ENCODE measurements at places on chromosomes 2 and 18.

DNA sequence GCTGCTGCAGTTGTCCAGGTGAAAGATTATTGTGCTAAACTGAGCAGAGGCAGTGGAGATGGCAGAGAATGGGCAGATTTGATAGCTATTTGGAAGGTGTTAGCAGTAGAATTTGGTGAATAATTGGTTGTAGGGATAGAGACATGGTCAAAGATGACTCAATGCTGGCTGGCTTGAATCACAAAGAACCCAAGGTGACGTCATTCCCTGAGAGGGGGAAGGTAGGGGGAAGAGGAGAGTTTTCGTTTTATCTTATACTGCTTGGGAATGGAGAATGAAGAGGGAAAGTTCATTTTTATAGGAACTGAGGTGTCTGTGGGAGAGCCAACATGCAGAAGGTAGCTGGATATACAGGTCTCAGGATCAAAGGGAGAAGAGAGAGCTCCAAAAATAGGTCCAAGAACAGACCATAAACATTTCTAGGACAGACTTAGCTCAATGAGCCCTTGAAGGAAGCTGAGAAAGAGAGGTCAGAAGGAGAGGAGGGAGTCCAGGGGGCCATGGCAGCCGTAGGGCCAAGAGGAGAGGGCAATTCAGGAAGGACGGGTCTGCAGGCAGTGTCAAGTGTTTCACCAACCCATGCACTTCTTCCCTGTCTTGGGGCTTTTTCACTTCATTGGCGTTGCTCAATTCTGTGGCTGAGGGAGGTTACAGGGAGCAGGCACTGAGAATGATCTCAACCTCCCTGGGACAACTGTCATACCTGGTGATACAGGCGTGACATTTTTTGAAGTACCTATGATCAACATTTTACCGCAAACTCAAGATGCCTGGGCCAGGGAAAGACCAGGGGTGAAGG is 281.3 kb downstream of the TDRD15 start:
- DNase-seq = no peak

DNA sequence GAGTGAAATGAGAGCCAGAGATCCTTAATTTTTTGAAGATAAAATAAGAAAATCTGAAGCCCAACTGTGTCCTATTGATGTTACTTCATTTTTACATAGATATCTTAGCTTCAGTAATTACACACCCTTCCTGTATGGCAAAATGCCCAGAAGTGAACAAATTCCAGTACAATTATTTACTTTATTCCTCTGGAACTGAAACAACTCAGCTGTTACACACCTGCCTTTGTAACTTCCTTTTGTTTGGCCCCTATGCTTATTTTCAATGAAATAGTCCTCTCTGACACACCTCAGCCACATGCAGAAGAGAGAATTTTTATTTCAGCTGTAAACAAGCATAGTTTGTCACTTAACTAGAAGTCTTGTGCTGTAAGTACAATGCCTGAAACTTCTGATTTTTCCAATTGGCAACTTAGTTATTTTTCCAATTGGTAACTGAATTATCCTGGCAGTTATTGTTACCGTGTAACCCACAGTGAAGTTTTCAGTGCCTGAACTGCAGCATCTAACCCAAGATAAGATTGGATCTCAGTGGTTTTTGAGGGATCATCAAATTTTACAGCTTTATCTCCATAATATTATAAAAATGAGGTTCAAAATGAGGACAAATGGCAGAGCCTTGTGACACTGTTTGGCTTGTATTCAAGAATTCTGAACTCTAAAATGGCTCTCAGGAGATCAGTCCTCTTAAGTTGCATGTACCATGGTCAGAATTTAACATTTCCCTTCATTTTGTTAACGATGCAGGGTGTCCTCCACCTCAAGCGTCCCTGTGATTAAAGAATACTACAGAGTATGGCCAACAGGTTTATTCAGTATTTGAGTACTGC is 82.6 kb downstream of the PKP4 start:
- DNase-seq = no peak

GRCh38 chr2:154961676-154962075 is 263.2 kb downstream of the KCNJ3 start:
- no peak for DNase-seq

GRCh38 chr2:189109921-189110397 is 69.6 kb downstream of the COL5A2 start:
- no peak for DNase-seq

- DNase-seq = no peak
Observed at GRCh38 chr2:176081376-176081836, 2.4 kb downstream of the EVX2 start.

- no peak for DNase-seq
Observed at GRCh38 chr18:49352321-49352720, 108.1 kb downstream of the DYM start.

GRCh38 chr2:152036611-152037469 is 62.0 kb downstream of the CACNB4 start:
- DNase-seq = peak; percentile 26

GRCh38 chr2:233463586-233463985 is 103.0 kb downstream of the USP40 start:
- DNase-seq = no peak

GRCh38 chr2:186330050-186330449 is 156.0 kb upstream of the ZC3H15 start:
- no peak for DNase-seq

GRCh38 chr2:146785101-146785500 is 1059.7 kb upstream of the ACVR2A start:
- DNase-seq = no peak

DNA sequence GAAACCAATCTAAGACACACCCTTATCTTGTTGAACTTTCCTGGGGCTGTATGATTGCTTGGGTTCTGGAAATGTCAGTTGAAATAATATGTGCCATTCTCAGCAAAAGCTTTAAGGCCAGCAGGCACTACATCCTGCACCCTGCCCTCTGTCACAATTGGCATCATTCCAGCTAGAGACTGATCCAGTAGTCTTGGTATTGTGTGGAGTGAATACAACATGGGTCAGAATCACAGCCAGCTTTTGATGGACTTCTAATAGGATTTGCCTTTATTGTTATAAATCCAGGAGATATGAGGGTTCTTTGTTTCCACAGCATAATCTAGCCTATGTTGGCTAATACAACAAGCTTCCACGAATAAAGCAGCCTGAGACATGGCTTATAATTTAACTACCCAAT is 617.0 kb upstream of the CDH2 start:
- no peak for DNase-seq

GRCh38 chr2:214679736-214680135 is 129.7 kb downstream of the BARD1 start:
- no peak for DNase-seq

- no peak for DNase-seq
Observed at GRCh38 chr2:2754940-2755339, 423.9 kb upstream of the MYT1L start.

GRCh38 chr2:30686000-30686399 is 121.2 kb downstream of the CAPN13 start:
- DNase-seq = no peak

- no peak for DNase-seq
Observed at GRCh38 chr2:136582628-136583205, 182.6 kb upstream of the THSD7B start.

DNA sequence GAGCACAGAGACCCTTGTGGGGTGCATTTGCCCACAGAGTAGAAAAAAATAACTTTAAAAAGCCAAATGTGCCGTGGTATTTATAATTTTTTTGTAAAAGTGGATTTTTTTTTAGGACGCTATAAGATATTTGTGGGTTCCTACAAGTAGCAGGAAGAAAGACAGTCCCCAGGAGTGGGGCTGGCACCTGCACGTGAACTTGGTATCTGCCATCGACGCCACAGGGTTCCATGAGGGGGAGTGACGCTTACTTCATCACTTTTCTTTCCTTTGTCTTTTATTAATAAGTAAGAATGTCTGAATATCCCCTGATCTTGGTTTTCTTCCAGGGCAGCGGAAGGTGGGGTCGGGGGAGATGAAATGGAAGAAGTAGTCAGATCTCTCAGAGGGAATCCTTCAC is 207.0 kb downstream of the TWIST2 start:
- no peak for DNase-seq

- DNase-seq = no peak
Observed at GRCh38 chr2:224922142-224922727, 120.0 kb downstream of the DOCK10 start.

DNA sequence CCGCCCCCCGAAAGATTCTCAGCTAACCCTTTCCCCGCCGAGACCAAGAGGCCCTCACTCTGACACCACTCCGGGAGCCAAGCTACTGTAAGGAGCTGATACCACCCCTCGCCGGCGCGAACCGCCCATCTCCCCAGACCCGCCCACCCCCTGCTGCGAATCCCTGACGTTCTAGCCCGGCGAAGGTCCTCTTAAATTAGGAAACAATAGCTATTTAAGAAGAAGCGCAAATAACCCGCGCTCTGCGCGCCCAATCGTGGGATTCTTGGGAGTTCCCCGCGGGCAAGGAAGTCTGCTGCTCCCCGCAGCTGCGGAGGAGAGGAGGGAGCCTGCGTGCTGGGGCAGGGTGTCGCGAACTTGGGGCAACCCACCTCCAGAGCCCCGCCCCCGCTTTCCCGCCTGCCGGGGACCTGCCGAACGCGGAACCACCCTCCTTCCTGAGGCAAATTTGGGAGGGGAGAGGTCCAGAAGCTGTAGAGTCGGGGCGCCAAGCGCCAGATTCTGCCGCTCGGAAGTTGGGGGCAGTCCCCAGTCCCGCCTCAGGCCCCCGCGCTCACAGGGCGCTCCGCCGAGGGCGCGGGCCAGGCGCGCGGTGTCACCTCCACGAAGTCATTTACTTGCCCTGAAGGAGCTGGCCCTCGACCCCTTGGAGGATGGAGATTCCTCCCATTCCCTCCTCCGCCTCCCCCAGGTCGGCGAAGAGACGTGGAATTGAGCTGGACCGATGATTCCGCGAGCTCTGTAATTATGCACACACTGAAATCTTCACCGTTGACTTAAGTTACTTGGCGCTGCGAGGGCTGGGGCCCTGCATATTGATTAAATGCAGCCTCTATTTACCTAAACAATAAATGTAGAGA is 8.4 kb upstream of the SP9 start:
- no peak for DNase-seq

DNA sequence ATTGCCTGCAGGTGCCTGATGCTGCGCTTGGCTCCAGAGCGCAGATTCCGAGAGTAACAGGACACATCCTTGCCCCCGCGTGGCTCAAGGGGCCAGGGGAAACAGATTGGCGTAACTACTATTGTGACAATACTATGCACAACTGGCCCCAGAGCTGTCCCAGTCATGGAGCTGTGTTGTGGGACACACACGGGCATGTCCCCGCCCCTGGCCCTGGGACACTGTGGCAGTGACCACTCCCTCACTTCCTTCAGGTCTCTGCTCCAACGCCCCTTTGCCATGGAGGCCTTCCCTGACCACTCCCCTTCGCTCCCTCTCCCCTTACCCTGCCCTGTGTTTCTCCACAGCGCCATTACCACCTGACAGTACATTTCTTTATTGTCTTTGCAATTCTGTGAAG is 132.1 kb downstream of the SMAD2 start:
- DNase-seq = no peak

- DNase-seq = no peak
Observed at GRCh38 chr2:40760071-40760666, 308.3 kb upstream of the SLC8A1 start.

DNA sequence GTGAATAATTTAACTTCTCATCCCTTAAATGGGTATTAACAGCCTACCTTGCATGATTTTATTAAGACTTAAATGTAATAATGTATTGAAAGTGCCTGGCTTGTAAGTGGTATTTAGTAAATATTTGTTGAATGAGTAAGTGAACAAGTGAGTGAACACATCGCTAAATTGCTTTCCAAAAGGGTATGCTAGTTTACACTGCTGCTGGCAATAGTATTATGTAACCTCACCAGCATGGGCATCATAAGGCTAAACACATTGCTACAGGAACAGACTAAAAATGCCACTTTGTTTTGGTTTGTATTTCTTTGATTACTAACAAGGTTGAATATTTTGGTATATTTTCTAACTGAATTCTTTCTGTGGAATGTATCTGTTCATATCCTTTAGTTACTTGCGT is 9.8 kb downstream of the WDR43 start:
- no peak for DNase-seq

- DNase-seq = no peak
Observed at GRCh38 chr2:42051543-42052235, 3.9 kb downstream of the PKDCC start.

DNA sequence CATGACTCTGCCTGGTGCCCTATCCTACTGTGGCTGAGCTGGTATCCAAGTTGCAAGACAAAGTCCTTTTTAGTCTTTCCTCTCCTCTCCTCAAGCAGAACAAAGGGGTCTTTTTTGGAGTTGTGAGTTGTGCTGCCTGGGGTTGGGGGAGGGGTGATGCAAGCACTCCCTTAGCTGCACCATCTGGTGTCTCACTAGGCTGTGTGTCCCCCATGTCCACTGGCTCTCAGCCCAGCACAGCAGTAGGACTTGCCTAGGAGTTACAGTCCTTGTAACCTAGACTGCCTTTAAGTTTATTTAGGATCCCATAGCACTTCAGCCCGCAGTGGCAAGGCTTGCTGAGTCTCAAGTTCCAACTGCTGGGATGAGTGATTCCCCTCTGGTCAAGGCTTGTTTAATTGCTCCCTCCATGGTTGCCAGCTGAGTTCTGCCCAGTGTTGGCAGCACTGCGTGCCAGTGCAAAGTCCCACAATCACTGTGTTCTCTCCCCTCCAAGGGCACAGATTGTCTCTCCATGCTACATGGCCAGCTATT is 13.2 kb upstream of the ILKAP start:
- no peak for DNase-seq

GRCh38 chr18:5237083-5237722 is 40.1 kb upstream of the AKAIN1 start:
- peak; percentile 0 for DNase-seq

- DNase-seq = no peak
Observed at GRCh38 chr2:100228967-100229366, 86.6 kb upstream of the AFF3 start.

DNA sequence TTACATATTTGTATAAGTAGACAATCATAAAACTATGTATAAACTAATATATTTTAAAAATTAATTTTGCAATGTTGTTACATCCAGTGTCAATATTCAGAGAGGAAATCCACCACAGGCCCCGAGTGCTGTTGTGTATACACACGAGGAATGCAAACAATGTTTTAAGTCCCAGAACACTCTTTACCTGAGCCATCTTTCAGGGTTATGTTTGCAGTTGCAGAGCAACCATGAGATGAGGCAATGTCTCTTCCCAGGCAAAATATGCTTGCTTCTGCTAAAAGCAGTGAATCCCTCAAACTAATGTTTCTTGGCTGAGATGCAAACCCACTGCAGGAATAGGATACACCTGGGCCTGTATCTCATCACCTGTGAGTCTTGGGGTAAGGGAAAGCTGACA is 91.3 kb downstream of the ASXL2 start:
- no peak for DNase-seq

DNA sequence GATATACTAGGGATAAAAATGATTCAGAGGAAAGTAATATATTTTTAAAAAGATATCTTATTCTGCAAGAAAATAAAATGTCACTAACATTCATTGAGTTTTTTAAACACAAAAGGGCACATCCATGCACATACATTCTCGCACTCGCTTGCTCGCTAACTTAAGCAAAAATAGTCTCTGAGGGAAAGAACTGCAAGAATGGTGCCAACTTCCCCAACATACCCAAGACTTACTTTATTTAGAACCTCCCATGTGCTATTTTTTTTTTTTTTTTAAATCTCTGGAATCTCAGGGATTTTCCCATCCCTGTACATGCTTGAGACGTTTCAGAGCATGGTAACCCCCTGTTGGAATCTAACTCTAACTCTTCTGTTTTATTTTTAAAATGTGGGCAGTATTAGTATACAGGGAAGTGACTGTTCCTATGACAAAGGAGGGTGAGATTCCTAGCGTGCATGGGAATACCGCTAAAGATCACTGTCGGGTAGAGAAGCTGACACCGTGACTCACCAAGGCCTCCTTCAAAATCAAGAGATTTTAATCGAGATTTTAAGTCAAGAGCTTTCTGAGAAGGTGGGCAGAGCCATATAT is 187.9 kb upstream of the ZEB2 start:
- no peak for DNase-seq

- DNase-seq = no peak
Observed at GRCh38 chr2:216283038-216283900, 89.0 kb downstream of the MARCHF4 start.

Data from stimulated activated CD8-positive, alpha-beta memory T cell treated with anti-CD3 and anti-CD28 coated beads, Interleukin-7, amount 100 ng/mL, for 1 hour (primary cell).